Lower lobe of right lung (tissue), 2 donors: ENCODE measurements at places on chromosomes 5 and 9. TPM values are rescaled to one million over a fixed set of nuclear protein-coding genes. Genes with fewer than 3 reads are reported as not detected.

GRCh38 chr9:130490981-130491380 is 46.2 kb downstream of the ASS1 start:
- no peak for DNase-seq

DNA sequence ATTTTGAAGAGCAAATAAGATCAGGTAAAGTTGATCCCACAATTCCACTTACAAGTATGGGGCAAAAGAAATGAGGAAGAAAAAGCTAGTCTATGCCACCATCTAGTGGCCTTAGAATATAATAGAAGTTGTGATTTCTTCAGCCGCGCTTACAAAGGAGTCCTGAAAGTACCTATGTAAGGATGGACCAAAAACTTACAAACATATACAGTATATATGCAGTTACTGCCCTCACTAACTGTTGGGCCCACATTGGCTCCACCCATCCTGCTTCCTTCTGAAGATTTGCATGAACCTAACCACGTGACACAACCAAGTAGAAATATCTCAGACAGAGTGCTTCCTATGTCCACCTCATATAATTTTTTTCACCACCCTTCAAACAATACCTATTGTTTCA is 11.7 kb upstream of the OR13D1 start:
- DNase-seq: no peak

DNA sequence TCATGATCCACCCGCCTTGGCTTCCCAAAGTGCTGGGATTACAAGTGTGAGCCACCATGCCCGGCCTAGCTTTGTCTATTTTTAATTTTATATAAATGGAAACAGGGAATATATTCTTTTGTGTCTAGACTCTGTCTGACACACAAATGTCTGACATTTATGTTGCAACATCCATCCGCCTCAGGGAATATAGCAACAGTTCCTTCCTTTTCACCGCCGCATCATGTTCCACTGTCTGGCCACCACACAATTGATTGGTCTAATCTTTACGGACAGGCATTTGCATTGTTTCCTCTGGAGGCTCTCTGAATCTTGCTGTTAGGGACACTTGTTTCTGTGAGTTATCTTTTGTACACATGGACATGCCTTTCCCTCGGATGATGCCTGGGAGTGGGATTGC is 20.1 kb upstream of the TBC1D9B start:
- no peak for DNase-seq

DNA sequence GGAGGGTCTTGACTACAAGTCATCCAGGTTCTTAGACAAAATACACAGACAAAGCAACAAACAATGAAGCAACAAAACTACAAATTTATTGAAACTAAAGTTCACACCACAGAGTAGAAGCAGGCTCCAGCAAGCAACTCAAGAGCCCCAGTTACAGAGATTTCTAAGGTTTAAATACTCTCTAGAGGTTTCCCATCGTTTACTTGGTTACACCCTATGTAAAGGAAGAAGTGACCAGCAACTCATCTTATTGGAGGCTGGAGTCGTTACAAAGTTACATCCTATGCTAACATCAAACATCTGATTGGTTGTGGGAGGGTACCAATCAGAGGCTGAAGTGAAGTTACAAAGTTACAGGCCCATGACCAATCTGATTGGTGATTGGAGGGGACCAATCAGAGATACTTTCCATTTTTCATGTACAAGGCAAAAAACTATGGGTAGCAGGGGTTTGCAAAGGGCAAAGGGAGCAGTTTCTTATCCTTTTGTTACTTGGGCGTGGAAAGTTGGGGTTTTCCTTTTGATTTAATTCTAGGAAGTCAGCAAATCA is 2292.6 kb upstream of the C9orf72 start:
- no peak for DNase-seq

Gene SAPCD2
- 0.86 TPM for total RNA-seq

DNA sequence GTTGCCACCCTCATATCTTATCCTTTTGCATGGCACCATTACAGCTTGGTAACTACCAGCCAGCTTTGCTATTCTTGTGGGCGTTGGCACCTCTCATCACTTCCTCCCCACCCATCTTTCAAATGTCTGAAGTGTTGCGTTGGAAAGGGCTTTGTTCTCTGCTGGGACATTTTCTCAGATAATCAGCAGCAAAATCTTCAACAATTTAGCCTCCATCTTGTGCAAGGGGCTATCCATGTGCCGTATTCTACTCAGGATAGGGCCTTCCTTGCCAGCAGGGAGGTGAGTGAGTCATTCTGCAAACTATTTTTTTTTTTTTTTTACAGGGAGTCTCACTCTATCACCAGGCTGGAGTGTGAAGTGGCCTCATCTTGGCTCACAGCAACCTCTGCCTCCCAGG is 62.1 kb upstream of the NUDT12 start:
- no peak for DNase-seq

- no peak for DNase-seq
These were observed 558.3 kb downstream of the DTWD2 start for GRCh38 chr5:118430076-118430475.

Gene GHR
- total RNA-seq: 5.2 TPM

Gene RAI14
- total RNA-seq: 66.8 TPM
